Activated T-cell treated with anti-CD3 and anti-CD28 coated beads, Interleukin-2, amount 50 U/mL, for 24 hours (primary cell): ENCODE measurements at places on chromosomes 7 and 10.

- no peak for DNase-seq
Observed at GRCh38 chr10:17512341-17513001, 58.1 kb upstream of the ST8SIA6 start.

DNA sequence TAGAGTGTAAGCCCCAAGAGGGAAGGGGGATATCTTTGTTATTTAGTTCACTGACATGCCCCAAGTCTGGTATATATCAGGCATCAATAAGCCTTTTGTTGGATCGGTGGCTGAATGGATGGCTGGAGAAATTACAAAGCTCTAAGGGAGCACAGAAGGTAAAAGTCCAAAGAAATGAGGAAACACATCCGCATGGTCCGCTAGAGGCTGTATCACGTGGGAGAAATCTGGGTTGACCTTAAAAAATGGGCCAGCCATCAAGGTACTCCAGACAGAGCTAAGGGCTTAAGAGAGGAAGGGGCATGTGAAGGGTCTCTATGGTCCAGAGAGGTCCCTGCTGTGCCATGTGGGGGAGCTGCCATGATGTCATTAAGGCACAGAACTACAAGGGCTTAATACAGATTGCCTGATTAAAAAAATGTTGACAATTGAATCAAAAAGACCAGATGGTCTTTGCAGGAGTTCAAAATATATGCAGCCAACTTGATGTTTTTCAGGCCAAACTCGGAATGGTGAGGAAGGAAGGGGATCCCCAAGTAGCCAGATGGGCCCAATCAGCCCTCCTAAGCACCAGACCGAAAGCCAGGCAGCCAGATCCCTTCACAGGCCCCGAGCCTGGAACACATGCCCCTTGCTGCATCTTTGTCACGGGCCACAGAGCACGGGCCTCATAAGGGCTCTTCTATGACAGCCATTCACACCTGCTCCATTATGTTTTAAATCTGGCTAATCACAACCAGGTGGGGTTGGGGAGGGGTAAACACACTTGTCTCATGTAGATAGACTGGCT is 31.9 kb downstream of the SCRN1 start:
- no peak for DNase-seq

DNA sequence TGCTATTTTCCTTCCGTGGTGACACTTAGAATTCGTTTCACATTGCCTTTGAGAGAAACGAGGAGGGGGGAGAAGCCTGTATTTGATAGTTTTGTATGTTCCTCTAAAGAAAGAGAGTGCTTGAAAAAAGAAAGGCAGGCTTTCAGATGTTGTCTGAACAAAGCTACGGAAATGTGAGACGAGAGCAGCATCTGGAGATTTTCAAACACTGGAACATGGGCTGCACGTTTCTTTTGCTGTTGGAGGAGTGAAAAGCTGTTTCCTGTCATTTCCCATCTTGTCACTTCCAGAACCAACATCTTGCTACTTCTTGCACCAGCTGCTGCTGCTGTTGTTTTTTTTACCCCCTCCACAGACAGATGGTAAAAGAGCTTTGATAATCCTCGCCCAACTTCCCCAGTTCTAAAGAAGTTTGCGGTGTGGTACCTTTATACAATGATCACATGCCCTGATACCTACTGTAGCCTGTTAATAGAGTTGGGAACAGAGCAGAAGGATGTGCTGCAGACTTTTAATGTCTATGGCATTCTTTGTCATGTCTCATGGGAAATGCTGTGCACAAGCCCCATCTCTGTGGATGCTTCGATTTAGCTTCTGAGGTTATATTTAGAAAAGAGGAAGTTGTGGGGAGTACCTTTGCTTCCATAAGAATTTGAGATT is 408.1 kb downstream of the AUTS2 start:
- no peak for DNase-seq

DNA sequence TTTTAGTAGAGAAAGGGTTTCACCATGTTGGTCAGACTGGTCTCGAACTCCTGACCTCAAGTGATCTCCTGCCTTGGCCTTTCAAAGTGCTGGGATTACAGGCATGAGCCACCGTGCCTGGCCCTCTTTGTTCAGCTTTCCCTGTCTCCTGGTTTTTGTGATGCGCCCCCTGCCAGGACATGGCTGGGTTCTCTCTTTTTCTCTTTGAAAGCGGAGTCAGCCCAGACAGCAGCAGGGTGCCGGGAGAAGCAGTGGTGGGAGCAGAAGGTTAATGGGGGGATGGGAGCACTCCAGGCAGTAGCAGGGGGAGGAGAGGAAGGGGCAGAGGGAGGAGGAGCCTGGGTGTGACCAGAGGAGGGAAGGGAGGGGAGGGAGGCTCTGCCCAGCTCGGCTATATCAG is 1.8 kb downstream of the MUC3A start:
- no peak for DNase-seq

DNA sequence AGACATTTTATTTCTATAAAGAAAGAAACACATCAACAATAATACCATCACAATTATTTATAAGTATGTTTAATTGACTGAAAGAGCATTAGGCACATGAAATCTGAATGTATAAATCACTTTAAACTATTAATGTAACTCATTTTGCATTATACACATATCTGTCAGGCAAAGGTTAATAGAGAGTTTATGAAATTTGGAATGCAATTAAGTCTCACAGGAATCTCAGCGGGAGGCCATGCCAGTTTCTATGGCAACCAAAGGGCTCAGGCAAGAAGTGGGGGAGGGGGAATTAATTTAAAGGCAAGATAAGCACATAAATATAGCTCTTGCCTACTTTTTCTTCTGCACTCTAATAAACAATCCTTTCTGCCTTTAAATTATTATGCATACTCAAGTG is 152.6 kb downstream of the SLC16A9 start:
- no peak for DNase-seq

DNA sequence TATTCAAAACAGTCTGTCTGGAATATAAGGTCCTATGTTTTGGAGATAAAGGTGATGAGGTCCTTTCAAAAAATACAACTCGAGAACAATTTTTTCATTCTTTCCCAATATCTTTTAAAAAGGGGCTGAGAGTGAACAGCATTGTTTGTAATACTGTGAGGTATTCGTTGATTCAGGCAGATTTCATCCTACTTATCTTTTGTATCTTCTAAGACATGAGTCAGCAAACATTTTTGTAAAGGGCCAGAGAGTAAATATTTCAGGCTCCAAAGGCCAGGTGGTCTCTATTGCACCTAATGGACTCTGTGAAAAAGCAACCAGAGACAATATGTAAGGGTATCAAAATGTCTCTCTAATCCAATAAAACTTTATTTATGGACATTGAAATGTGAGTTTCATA is 8.1 kb upstream of the ANK3 start:
- no peak for DNase-seq

- no peak for DNase-seq
Observed at GRCh38 chr7:37495574-37496184, 47.0 kb upstream of the ELMO1 start.

DNA sequence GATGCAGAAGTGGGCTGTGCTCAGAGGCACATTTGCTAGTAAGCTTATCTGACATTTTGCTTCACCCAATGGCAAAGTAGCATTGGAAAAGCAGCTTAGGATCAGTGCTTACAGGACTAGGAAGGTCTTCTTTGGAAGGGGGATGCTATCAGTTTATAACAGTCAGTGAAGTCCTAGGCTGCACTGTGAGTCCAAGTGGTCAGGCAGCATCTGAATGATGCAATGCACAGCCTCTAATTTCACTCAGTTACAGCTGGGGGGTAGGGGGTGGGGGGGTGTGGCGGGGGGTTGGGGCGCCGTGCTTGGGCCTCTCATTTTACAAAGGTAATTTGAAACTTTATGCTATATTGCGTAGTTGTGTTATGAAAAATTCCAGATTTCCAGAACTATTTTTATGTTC is 652.3 kb upstream of the MGMT start:
- no peak for DNase-seq

DNA sequence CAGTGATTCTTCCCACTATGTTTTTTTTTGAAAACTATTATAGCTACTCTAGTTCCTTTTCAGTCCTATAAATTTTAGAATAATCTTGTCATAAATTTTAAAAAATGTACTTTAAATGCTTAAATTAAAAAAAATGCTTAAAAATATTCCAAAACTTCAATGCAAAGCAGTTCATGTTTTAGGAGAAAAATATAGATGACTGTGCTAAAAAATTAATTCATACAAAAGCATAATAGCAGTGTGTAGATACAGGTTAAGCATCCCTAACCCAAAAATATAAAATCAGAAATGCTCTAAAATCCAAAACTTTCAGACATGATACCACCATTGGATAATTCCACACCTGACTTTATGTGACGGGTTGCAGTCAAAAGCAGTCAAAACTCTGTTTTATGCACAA is 12.8 kb downstream of the STEAP4 start:
- no peak for DNase-seq

GRCh38 chr10:48478469-48478868 is 126.4 kb downstream of the ARHGAP22 start:
- DNase-seq: peak; percentile 13

DNA sequence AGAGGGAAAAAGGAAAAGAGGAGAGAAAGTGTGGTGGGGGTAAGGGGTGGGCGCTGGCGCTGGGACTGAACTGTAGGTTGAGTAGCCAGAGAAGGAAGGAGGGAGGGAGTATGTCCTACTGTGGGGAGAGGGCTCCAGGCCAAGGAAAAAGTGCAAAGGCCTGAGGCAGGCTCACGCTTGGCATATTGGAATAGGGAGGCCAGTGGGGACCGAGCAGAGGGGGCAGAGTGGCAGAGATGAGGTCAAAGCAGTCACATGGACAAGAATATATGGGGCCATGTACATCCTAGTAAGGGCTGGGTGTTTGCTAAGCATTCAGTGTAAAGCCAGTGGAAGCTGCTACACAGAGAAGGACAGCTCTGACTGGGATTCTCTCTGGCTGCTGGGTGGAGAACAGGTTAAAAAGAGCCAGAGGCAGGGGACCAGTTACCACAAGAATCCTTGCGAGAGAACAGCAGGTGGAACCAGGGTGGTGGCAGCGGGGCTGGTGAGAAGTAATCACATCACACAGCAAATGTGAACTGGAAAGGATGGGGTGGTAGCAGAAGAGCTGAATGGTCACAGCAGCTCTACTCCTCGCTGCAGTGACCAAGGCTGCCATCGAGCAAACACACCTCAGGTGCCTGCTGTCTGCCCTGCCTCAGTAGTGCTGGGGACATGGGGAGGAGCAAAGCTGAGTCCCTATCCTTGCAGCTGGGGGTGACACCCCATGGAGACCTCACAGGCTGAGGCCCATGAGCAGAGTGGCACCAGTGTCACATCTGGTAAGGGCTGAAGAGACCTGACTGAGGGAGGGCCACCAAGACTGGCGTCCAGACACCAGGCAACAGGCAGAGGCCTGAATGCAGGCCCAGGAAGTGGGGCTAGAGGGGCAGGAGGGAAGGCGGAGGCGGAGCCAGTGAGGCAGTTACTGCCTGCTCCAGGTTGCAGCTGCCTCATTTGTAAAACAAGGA is 39.5 kb downstream of the FAM53B start:
- DNase-seq: no peak

- no peak for DNase-seq
Observed at GRCh38 chr7:117005449-117005848, 52.1 kb downstream of the ST7 start.

DNA sequence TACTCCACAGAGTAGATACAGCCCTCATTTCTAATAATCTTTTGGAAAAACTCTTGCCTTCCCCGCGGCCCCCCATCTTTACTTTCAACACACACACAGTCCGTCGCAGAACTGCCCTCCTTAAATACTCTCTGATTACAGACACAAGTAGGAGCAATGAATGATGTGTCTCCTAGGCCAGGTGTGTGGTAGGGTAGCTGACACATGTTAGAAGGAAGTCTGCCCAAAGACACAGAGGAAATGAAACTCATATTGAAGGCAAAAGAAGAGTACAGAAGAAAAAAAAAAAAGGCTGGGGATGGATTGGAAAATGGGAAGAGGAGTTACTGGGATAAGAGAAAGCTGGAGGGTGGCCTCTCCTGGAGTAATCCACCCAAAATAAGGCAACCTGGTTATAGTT is 14.6 kb downstream of the OPALIN start:
- DNase-seq: no peak

- no peak for DNase-seq
Observed at GRCh38 chr10:91410638-91411371, 661 bp downstream of the HECTD2 start.

- DNase-seq: no peak
Observed at GRCh38 chr10:59333701-59334100, 28.6 kb downstream of the FAM13C start.

GRCh38 chr10:49595003-49595712 is 15.0 kb upstream of the SLC18A3 start:
- no peak for DNase-seq

DNA sequence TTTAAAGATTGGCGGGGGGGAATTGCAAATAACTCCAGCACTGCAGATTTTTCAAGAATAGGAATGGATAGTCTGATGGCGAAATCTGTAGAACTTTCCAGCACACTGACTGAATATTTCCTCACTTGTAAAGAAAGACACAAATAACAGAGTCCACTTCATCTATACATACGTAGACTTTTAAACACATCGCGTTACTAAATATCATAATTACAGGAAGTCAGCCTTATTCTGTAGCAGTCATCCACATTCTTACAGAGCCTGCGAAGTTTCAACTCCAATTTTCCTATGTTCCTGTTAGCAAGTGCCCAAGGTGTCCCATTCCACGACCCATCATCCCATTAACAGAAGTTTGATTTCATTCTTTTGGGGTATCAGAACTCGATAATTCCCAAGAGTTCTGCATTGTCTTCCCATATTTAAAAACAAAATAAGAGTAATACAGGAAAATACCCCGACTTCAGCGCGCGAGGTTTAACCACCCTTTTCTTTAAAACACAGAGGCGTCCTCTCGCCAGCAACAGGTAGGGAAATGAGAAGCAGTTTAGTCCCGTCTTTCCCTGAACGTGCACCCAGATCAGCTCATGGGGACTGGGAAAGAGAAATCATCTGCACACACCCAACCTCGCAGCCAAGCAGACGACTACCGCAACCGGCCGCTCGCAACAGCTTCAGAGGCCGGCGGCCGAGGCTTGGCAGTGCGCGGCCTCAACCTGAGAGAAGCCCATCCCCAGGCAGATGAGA is 880 bp downstream of the HERC4 start:
- DNase-seq: no peak

DNA sequence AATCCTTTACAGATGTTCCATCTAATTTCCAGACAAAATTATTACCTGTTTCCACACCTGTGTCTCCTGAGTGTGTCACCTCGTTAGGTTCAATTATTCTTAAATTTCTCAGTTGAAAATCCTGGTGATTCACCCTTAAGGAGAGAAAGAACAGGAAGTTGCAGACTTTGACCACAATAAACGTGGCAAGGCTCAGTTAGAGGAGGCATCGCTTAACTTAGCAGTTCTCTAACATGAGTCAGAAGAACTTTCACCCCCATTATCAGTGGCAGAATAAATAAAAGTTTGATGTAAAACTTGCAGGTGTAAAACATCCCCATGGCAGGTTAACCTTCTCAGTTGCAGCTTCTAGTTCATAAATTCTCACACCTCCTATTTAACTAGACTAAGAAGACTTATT is 8.3 kb downstream of the XPNPEP1 start:
- DNase-seq: no peak

DNA sequence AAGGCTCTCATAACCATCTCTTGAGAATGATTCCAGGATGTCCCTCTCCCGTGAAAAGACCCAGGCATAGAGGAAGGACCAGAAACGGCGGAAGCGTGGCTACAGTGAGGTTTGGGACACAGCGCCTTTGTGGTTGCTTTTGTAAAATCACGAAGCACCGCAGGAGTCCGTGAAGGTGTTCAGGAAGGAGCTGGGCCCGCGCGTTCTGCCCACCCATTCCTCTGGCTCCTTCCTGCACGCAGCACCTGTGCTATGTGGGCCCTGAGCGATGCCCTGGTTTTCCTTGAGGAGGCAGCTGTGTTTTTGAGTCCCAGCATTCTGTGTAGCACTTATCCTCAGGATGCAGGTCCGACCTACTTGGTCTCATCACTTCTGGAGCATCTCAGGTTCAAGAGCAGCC is 112.8 kb downstream of the TRRAP start:
- no peak for DNase-seq
